ENCODE measurements at places on chromosomes 6 and 20. TPM values are rescaled to one million over a fixed set of nuclear protein-coding genes. Genes with fewer than 3 reads are reported as not detected.

- H3K4me3 ChIP-seq, result no peak overlapping the region
- no peak for DNase-seq
- no peak overlapping the region for H3K27ac ChIP-seq
- no peaks in the 10 kb centered on the region for H3K4me1 ChIP-seq
- no peaks in the 10 kb centered on the region for H3K27me3 ChIP-seq
Measured at GRCh38 chr6:21377356-21377755, 216.2 kb upstream of the SOX4 start.

Gene PAK5
- total RNA-seq, result 1.8 TPM

GRCh38 chr6:156556811-156557210, 220.4 kb upstream of the ARID1B start:
- no peaks in the 10 kb centered on the region for H3K4me1 ChIP-seq
- H3K36me3 ChIP-seq, result no peaks in the 10 kb centered on the region
- no peak overlapping the region for H3K27ac ChIP-seq

Gene HS3ST5
- not detected for total RNA-seq

GRCh38 chr6:12458558-12458957, 168.4 kb downstream of the EDN1 start:
- no peak for DNase-seq
- H3K27me3 ChIP-seq, result no peaks in the 10 kb centered on the region
- no peak overlapping the region for H3K27ac ChIP-seq
- no peak overlapping the region for H3K4me3 ChIP-seq

Data from pancreas (tissue), 10 donors.